ENCODE measurements at places on chromosomes 1 and 21.

- no peak for DNase-seq
These were observed 24.0 kb downstream of the CDK18 start for GRCh38 chr1:205528446-205528886.

DNA sequence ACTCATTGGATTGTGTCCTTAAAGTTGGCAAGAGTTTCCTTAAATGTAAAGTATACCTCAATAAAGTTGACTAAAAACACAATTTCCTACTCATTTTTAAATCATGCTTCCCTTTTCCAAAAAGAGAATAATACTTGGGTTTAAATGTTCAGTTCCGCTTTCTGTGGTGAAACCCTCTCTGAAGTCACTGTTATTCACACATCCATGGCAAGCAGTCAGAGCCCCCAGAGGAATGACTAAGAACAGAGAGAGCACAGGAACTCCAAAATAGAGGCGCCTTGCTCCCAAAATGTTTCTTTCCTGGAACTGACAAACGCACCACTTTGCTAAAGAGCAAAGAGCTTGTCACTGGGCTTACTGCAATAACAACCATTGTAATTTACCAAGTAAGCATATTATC, 142.5 kb downstream of the TIAM1 start:
- no peak for DNase-seq

GRCh38 chr1:5447503-5447960, 544.7 kb downstream of the NPHP4 start:
- no peak for DNase-seq

DNA sequence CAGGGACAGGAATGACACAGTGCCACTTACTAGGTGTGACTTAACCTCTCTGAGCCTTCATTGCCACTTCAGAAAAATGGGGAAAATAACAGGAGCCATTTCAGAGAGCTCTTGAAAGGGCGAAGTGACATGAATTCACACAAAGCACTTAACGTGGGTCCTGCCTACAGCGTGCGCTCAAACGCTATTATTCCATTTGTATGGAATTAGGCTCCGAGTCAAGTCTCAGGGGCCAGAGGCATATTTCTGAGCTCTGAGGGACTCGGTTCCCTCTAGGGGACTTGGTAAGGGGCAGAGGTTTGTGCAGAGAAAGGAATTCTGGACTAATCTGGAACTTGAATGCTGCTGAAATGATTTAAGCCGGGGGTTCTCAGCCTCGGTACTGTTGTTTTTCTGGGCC, 14.1 kb downstream of the DRAXIN start:
- no peak for DNase-seq

GRCh38 chr1:36748466-36748865, 265.8 kb upstream of the CSF3R start:
- no peak for DNase-seq

- DNase-seq = no peak
These were observed 30.5 kb upstream of the TSPEAR start for GRCh38 chr21:44741921-44742320.

GRCh38 chr1:197424380-197424779, 156.3 kb downstream of the CRB1 start:
- DNase-seq = no peak

- DNase-seq = no peak
These were observed 62.7 kb upstream of the LRRC8D start for GRCh38 chr1:89758156-89758555.

- no peak for DNase-seq
These were observed 30.8 kb downstream of the RSPH1 start for GRCh38 chr21:42465008-42465802.

- no peak for DNase-seq
These were observed 372.5 kb upstream of the ST6GALNAC5 start for GRCh38 chr1:76494807-76495206.

GRCh38 chr1:221827307-221827642, 85.4 kb upstream of the DUSP10 start:
- DNase-seq = no peak

- DNase-seq = no peak
These were observed 55.8 kb downstream of the CENPF start for GRCh38 chr1:214658785-214659184.
